Glutamatergic neuron (in vitro differentiated cells): ENCODE measurements at places on chromosomes 1 and 21. TPM values are rescaled to one million over a fixed set of nuclear protein-coding genes. Genes with fewer than 3 reads are reported as not detected.

The PAPPA2 gene
- 2.3 TPM for total RNA-seq

- DNase-seq = peak; percentile 37
These were observed 3.2 kb downstream of the PLEKHO1 start for GRCh38 chr1:150152772-150153456.

GRCh38 chr1:18938707-18939070, 17.8 kb downstream of the IFFO2 start:
- peak; percentile 89 for DNase-seq

- no peak for DNase-seq
These were observed 173.0 kb downstream of the GABPA start for GRCh38 chr21:25907573-25908275.

GRCh38 chr21:35252831-35253230, 203.7 kb upstream of the RUNX1 start:
- no peak for DNase-seq
